ENCODE measurements at places on chromosomes 2 and 18.

DNA sequence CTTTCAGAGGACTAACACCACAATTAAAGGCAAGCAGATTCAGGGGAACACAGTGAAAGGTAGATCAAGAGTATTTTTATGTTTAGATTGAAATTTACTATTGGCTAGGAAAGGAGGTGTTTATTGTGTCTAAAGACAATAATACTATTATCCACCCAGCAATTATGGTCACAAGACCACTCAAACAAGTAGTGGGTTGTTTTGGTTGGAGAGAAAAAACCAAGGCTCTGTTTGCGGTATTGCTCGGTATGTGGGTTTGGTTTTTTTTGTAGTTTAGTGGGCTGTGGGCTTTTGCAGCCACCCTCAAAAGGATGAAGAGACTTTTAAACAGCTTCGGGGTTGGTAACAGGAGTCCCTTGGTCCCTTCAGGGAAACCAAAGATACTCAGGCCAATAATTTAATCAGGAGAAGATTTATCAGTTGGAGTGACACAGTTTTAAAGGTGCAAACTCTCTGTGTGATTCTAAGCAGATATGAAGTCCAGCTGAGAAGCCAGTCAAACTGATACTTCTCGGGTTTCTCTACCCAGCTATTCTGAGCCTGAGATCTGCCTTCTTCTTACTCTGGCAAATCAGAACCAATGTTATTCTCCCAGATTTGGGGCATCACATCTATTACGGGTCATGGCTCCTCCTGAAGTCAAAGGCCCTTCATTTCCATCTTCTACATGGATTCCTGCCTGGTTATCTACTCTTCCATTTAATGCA, 55.3 kb downstream of the DCC start:
- no peak for DNase-seq

GRCh38 chr2:85368921-85369320, 14.4 kb downstream of the ELMOD3 start:
- DNase-seq = no peak

GRCh38 chr2:231047274-231047922, 9.3 kb upstream of the PSMD1 start:
- no peak for DNase-seq

DNA sequence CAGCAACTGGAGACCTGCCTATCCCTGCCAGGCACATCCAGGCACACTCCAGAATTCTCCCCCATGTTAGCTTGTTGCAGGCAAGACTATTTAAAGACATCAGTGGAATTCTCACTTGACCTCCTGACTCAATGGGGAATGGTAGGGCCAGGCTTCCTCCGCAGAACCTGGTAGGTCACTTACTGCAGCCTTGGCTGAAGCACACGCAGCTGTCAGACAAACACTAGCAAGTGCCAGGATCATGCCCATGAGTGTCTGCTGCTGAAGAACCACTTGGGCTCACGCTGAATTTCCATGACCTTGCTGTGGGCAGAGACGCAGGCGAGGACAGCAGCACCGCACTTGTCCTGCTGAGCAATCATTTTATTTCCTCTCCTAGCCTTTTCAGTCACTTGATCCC, 3.2 kb downstream of the LRRC30 start:
- DNase-seq = no peak

Data from activated CD4-positive, alpha-beta T cell treated with anti-CD3 and anti-CD28 coated beads, Interleukin-2, amount 50 U/mL, for 24 hours (primary cell).